ENCODE measurements at places on chromosomes 6 and 20. TPM values are rescaled to one million over a fixed set of nuclear protein-coding genes. Genes with fewer than 3 reads are reported as not detected.

- no peak for DNase-seq
These were observed 6.8 kb downstream of the SCAND1 start for GRCh38 chr20:35947489-35947888.

Gene EIF6
- 71.1 TPM for total RNA-seq

GRCh38 chr6:169714178-169714577, 10.1 kb downstream of the PHF10 start:
- DNase-seq = no peak

Gene THEMIS
- total RNA-seq = 0.34 TPM

- no peak for DNase-seq
These were observed 109.8 kb downstream of the ZDHHC14 start for GRCh38 chr6:157490611-157491269.

Data from ovary (tissue), 10 donors.